Stimulated activated CD4-positive, alpha-beta T cell treated with anti-CD3 and anti-CD28 coated beads, Interleukin-1b, Interleukin-23, amount 100 ng/mL, for 1 hour (primary cell): ENCODE measurements at places on chromosomes 6 and 20.

DNA sequence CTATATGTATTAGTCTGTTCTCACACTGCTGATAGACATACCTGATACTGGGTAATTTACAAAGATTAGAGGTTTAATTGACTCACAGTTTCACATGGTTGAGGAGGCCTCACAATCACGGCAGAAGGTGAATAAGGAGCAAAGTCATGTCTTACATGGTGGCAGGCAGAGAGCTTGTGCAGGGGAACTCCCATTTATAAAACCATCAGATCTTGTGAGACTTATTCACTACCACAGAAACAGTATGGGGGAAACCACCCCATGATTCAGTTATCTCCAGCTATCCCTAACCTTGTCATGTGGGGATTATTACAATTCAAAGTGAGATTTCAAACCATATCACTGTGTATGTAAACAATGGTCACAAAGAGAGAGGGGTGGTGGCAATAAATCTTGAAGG, 6.6 kb downstream of the CST8 start:
- DNase-seq = no peak

- no peak for DNase-seq
Measured at GRCh38 chr6:46376562-46377061, 114.6 kb downstream of the RCAN2 start.

DNA sequence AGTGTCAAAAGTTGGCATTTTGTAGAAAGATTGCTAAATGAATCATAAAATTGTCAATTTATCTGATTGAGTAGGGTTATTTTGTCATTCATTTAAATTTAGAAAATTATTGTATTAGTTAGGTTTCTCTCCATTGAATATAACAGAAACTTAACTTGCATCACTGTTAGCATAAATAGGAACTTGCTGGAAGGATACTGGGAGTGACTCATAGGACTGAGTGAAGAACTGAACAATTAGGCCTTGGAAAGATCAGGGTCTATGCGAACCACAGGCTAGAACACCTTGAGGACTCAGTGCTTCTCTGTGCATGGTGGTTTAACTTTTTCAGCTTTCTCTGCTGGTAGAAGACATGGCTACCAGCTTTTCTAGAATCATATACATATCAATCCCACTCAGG, 67.7 kb upstream of the IFNGR1 start:
- DNase-seq = no peak

DNA sequence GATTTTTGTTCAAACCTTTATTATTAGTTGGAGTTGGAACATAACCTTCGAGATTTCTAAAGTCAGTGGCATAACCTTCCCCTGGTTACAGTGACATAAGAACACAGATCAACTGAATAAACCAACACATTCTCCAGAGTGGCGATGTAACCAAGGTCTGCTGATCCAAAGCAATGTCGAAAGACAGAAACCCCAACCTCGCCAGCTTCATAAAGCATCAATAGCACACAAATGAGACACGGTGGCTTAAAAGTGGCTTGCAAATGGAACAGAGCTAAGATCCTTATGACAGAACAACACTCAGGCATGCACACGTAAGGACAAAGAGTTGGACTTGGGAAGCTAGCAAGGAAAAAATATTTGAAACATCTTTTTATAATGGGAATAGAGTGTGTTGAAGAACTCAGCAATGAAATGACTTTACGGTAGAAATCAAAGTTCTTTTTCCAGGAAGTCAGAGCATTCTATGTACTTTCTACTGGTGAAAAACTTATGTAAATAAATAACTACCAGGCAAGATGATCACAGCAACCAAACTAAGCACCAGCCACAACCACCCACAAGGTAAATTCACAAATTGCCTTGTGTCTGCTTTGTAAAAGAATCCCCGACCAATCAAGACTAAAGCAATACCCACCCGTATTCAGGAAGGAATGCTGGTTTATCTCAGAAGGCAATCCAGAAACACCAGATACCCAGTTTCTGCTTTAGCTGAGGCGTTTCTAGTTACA, 61.0 kb upstream of the NHSL1 start:
- no peak for DNase-seq

DNA sequence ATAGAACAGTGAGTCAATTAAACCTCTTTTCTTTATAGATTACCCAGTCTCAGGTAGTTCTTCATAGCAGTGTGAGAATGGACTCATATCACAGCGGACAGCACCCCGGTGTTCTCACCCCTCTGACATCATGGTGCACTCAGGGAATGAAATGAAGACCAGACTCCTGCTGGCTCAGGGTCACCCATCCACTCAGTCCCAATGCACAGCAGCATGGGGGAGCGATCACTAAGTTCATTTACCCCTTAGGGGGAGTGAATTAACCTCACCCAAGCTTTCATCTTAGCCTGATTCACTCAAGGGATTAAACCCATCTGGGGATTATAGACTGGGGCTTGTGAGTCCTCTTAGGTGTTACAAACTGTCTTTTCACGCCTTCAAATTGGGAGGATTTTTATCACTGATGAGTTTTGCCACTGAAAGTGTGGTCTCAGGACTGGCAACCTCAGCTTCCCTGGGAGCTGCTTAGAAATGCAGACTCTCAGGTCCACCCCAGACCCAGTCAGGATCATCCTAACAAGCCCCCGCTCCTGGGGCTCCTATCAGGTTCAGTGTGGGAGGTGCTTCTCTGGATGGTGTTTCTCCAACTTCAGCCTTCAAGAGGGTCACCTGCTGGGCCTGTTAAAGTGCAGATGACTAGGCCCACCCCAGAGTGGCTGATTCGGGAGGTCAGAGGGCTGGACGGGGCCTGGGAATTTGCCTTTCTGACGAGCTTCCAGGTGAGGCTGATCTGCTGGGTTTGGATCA, 44.3 kb upstream of the FRMD1 start:
- no peak for DNase-seq

GRCh38 chr20:2749343-2749950, 51.0 kb downstream of the CPXM1 start:
- DNase-seq = no peak

- DNase-seq = no peak
Measured at GRCh38 chr6:168609026-168609685, 168.2 kb downstream of the SMOC2 start.

- DNase-seq = no peak
Measured at GRCh38 chr6:139313784-139314545, 22.2 kb upstream of the TXLNB start.

GRCh38 chr6:166438211-166438861, 55.6 kb upstream of the MPC1 start:
- no peak for DNase-seq

GRCh38 chr6:44431118-44431725, 43.7 kb downstream of the CDC5L start:
- DNase-seq = peak; percentile 6

DNA sequence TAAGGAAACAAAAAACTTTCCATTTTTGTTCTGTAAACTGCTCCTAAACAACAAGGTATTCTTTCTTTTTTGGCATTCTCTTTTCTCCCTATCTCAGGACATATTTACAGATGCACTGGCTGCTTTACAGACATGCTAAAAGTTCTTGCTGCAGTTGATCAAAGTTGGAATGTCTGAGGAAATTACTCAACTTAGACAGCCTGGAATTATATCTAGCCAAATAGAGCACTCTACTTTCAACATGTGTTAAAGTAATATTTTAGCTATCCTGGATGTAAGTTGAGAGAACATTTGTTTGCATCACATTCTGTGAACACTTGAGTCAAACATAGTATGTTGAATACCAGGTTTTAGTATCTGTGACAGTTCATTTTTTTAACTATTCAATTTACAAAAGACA, 24.8 kb downstream of the TASP1 start:
- no peak for DNase-seq

GRCh38 chr20:60101201-60101890, 143.1 kb downstream of the CDH26 start:
- no peak for DNase-seq

GRCh38 chr6:100088009-100088408, 94.0 kb upstream of the MCHR2 start:
- DNase-seq = no peak

- no peak for DNase-seq
Measured at GRCh38 chr20:44029848-44030230, 115.2 kb downstream of the TOX2 start.

- no peak for DNase-seq
Measured at GRCh38 chr6:169454204-169454871, 200.7 kb upstream of the THBS2 start.
